NCI-H1930 (cell line): ENCODE measurements at places on chromosomes 4 and X.

GRCh38 chr4:148278310-148278709 lies 163.9 kb downstream of the NR3C2 start:
- no peak for DNase-seq

DNA sequence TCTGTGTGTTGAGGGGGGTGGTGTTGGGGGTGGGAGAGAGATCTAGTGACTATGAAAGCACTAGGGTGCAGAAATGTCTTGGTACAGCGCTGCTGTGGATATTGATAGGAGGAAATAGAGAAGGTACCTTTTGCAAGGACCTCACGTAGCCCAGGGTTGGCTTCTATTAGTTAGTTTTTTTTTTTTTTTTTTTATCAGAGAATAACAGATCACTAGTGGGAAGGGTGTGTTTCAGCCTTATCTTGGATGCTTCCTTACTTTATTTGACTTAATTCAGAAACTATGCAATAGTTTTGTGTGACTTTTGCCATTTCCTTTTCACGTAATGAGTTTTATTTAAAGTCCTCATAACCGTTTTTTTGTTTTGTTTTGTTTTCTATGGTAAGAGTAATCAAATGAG lies 16.4 kb upstream of the PGRMC2 start:
- no peak for DNase-seq

GRCh38 chrX:13389501-13389900 lies 69.6 kb upstream of the ATXN3L start:
- DNase-seq: no peak

DNA sequence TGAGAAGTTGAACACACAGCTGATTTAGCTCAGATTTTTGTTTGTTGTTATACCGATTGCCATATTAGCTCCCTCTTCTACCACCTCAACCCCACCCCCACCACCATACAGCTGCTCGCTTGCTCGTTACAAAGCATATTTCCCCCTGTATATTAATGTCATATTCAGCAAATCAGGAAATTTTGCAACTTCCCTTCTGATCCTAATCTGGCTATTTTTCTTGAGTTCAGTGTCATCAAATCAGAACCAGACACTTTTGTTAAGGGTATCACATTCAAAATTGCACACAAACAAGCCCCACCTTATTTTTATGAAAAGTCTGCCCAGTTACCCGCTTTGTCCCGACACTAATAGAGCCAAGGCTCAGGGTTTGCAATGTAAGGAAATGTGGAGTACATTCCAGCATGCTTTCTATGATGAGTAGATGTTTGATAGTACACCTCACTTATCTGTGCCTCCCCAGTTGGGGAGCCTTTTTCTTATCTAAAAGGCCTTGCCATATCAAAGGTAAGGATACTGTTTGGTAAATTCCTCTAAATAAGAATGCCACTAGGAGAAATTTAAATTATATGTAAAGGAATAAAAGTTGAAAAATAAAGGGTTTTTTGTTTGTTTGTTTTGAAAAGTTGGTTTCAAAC lies 212.2 kb downstream of the CBR4 start:
- DNase-seq: no peak

DNA sequence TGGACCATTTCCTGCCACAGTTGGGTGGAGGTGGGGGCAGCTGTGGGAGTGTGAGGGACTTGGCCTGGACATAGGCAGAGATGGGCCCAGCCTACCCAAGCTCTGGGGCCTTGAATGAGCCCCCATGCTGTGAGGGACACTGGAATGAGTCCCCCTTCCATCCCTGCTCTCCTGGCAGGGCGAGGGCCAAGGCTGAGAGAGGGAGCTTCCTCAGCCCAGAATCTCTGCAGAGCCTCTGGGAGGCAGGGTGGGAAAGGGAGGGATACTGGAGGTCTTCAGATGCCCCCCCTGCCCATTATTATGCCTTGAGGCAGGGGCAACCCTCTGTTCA lies 124.5 kb upstream of the PJA1 start:
- no peak for DNase-seq

- DNase-seq: no peak
These were observed 8.3 kb downstream of the SHROOM3 start for GRCh38 chr4:76443376-76443775.

GRCh38 chr4:182143822-182144625 lies 99.2 kb upstream of the TENM3 start:
- DNase-seq: peak; percentile 35

DNA sequence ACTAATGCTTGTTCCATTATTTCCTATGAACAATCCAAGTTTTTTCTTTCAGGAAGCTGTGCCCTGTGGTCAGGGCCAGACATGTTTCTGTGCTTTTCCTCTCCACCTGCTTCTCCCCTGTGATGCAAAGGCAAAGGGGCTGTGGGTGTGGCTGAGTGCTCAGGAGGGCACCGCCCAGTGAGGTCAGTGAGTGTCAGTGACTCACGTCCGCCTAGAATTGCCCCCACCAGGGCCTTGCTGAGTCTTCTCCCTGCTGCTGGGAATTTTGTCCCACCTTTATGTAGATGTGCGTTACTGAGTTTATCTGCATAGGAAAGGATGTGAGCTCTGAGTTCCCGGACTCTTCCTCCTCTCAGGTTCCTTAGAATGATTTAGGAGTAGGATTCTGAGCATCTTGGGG lies 283.2 kb downstream of the DCHS2 start:
- no peak for DNase-seq

DNA sequence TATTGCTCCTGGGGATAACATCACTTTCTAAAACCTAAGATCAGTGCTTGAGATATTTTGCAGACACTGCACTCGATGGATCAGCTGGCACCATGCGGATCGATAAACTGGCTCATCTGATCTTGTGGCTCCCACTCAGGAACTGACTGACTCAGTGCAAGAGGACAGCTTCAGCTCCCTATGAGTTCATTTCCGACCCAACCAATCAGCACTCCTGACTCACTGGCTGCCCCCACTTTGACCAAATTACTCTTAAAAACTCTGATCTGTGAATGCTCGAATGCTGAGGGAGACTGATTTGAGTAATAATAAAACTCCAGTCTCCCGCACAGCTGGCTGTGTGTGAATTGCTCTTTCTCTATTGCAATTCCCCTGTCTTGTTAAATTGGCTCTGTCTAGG lies 110.1 kb downstream of the ANAPC4 start:
- DNase-seq: no peak

DNA sequence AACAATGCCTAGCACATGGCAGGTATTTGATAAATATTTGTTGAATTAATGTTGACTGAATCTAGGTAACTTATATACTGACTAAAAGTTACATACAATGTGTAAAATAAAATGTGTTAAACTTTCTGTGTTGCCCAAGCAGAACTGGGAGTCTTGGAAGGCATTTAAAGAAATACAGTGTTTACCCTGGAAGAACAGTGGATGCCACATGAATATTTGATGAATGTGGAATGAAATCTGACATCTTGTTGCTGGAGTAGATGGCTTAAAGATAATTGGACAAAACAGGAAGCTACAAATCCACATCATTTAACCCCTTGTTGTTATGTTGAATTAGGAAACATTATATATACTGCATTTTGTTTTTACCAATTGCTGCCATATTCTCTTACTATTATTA lies 39.9 kb upstream of the SCOC start:
- DNase-seq: no peak

DNA sequence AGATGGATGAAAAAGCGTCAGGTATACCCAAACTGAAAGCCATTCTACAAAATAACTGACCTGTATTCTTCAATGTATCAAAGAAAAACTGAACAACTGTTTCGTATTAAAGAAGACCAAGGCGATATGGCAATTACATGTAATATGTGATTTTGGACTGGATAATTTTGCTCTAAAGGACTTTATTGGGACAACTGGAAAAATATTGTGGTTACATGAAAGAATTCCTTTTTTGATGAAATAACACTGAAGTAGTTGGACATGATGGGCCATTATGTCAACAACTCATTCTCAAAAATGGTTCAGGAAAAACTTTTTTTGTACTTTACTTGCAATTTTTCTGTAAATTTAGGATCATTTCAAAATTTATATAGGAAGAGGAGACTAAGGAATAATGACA lies 12.1 kb upstream of the ANTXR2 start:
- no peak for DNase-seq

DNA sequence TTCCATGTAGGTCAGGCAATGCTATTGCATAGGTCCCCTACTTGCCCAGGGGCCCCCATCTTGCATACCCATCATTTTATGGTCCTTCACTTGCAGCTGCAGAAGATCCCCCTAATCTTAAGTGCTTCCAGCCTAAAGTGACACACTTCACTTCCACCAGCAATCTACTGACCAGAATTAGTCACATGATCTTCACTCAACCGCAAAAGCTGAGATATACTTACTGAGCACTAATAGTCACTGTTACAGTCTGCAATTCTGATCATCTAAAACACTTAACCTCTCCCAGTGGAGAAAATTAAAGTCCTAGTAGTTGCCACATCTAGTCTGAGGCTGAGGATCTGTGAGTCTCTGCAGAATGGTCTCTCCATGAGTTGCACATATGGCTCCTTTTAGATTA lies 82.1 kb downstream of the AREG start:
- no peak for DNase-seq
